ENCODE measurements at places on chromosomes 3 and 15.

- DNase-seq = no peak
Measured at GRCh38 chr3:72379500-72380187, 468.6 kb downstream of the SHQ1 start.

- no peak for DNase-seq
Measured at GRCh38 chr3:133548090-133548489, 25.4 kb upstream of the CDV3 start.

DNA sequence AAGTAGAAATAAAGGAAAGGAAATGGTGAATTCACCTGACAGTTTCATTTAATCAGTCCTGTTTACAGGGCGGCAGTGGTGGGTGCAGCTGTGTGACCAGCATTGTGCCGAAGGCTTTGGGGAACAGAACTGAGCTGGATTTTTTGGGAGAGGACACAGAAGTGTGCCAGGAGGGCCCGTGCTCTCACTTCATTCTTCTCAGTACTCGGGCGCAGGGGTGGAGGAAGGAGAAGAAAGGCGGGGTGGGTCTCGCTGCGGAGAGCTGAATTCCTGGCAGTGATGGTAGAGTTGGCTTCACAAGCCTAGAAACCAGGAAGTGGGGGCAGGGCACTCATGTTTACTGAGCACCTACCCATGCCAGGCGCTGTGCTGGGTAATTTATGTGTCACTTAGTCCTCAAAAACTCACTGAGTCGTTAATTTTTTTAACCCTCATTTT lies 64.6 kb downstream of the CRTC3 start:
- DNase-seq = no peak

DNA sequence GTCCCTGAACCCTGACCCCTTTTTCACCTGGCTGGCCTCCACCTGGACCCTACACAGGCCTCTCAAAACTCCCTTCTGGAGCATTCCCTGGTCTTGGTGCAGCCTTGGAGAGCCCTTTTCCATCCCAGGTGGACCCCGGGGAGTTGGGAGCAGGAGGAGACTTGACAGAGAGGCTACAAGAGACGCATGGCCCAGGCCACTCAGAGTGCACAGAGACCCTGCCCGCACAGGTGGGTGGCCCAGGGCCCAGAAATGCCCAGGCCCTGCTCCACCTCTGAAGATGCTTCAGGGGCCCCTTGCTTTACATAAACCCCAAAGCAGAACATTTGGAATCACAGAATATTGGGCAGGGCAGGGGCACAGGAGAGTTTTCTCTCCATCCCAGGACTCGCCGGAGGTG lies 34.4 kb downstream of the CYP11A1 start:
- no peak for DNase-seq

GRCh38 chr15:26101443-26101842 lies 238.3 kb upstream of the ATP10A start:
- no peak for DNase-seq

GRCh38 chr3:62281726-62282125 lies 91.6 kb downstream of the FEZF2 start:
- no peak for DNase-seq

DNA sequence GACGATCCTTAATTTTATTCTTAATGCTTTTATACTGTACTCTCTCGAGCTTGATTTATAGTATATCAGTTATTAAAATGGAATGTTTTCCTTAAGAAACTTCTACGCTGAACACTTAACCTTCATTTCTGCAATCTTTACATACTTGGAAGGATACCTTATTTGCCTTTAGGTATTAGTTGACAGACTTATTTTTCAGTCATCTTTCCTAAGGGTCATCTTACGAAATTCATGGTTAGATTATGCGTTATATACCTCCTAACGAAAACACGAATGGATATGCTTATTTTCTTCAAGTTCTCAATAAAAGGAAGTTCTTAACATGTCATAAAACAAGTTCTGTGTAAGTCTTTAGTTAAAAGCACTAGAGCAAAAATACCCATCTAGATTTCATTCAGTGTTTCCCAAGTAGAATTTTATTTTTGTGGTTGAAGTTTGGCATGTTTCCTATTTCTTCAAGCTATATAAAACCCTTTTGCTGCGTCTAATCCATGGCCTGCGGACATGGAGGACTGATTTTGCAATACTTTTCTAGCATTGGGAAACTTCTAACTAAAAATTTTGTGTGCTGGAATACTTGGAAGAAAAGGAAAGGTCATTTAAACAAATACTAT lies 231.3 kb downstream of the TP63 start:
- DNase-seq = no peak

DNA sequence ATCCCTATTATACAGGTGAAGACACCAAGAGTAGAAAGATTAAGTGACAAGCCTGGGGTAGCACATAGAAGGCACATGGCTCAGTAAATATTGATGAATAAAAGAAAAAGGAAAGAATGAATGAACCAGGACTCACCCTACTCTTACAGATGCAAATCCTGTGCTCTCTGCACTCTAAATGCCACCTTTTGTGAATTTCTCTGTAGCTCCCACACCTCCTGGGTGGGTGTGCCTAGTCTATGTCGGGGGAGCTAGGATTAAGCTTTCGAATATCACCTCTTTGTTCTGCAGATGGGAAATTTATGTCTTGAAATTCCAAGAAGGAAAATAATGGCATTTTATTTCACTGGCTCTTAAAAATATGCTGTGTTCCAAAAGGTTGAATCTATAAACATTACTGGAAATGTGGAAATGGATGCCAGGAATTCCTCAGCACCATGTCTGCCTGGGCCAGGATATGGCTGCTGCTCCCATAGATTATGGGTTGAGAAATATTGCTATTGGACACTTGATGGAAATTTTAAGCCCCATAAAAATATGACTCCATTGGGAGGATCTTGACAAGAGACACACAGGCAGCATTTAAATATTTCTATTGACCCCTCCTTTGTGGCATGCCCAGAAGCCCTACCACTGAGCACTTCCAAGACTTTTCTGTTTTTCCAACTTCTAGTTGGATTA lies 43.3 kb downstream of the CCNB2 start:
- DNase-seq = no peak

DNA sequence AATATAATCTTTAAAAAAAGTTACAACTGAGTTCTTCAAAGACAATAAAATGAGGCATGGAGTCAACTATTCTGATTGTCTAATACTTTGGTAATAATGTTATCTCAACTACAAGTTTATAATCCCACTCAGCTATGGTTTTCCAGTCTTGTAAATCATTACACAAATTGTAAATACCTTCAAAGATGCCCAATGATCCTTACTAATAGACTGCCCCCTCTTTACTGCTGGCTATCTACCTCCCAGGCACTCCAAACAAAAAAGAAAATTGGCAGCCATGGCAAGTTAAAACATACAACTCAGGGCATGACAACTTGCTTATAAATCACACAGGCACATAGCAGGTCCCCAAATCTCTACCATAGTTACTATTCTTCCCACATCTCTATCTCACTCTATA lies 58.5 kb downstream of the ZNF280D start:
- no peak for DNase-seq

GRCh38 chr3:180804916-180805315 lies 107.6 kb upstream of the FXR1 start:
- no peak for DNase-seq

DNA sequence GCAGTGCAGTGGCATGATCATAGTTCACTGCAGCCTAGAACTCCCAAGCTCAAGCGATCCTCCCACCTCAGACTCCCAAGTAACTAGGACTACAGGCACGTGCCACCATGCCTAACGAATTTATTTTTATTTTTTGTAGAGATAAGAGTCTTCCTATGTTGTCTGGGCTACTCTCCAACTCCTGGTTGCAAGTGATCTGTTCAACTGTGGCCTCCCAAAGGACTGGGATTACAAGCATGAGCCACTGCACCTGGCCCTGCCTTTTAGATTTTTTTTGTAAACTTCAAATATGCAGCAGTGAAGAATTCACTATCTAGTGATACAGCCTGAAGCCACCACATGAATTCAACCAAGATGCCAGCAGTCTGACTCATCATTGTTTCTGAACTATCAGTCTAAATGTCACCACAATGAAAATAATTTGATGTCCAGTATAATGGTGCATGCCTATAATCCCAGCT lies 32.7 kb downstream of the UBXN7 start:
- no peak for DNase-seq

DNA sequence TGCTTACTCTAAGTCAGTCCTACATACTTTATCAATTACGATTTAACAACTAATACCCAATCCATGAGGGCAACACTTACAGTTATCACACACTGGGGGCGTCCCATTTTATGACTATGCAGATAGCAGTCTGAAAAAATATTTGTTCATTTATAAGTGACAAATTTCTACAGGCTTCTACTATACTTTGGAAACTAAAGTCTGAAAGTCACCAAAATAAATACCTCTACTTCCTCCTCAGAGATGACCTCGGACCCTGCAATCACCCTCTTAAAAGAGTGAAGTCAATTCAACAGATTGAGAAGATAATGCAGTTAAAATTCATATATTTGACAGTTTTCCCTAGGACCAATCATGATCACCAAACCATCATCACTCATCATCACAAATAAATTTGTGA lies 76.6 kb downstream of the GSK3B start:
- no peak for DNase-seq

- no peak for DNase-seq
Measured at GRCh38 chr15:35141743-35142471, 56.8 kb upstream of the NANOGP8 start.

- no peak for DNase-seq
Measured at GRCh38 chr3:38003817-38004414, 13.3 kb downstream of the VILL start.

DNA sequence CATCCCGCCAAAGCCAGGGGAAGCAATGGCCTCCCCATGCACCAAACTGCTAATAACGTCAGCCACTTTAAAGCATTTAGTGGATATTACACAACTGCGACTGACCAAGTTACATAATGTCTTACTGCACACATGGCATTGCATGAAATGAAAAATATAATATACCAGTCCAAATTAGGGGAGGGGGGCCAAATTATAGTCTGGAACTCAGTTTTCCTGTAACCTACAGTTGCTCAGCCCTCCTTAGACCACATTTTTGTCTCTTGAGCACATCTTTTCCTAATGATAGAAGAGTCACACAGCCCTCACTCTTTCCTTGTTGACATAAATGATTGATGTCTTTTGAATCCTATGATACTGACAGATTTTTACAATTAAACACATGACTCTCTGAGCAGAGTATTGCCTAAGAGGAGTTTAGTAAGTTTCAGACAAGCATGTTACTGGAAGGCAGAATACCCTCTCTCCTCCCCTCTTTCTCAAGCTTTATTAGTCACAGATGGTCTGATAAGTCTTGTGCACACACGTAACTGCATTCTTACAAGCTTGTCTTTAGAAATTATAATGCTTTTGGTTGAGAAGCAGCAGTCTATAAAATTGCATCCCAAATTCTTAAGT lies 1.1 kb upstream of the PLD1 start:
- DNase-seq = peak; percentile 53

All from Kasumi-1 (cell line).